Adrenal gland (tissue), 19 donors: ENCODE measurements at places on chromosomes 7 and 10. TPM values are rescaled to one million over a fixed set of nuclear protein-coding genes. Genes with fewer than 3 reads are reported as not detected.

- peak; percentile 69 for DNase-seq
Measured at GRCh38 chr7:26305090-26305868, 13.6 kb downstream of the SNX10 start.

GRCh38 chr10:77788496-77789010 is 138.0 kb downstream of the DLG5 start:
- no peak for DNase-seq

DNA sequence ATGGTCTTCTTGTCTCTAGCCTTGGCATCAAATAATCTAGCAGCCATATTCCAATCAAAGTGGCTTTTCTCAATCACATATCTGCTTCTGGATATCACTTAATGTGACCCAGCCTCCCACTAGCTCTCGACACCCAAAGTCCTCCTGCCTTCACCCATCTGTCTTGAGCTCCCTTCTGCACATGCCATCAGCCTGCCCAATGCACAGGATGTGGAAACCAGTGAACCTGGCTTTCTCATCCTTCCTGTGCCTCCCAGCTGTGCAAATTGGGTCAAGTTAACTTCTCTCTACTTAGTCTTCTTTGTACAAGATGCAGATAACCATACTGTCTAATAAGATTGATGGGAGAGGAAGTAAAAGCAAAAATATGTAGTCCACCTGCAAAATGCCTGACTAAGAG is 257.9 kb upstream of the PITRM1 start:
- DNase-seq, result no peak

DNA sequence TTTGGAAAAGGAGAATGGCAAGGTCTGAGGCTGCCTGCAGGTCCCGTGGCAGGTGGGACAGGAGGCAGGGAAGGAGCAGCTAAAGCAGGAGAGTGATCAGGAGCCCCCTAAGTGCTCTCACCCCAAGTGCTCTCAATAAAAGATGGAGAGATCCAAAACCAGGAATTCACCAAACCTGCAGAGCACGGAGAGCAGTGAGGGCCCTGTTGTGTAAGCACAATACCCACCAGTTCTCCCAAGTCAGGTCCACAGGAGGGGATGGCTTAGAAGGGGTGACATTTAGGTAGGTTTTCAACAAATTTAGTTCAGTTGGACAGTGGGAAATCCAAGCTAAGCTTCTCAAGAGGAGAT is 40.8 kb downstream of the GNA12 start:
- DNase-seq, result no peak

Gene PLEKHS1
- total RNA-seq, result not detected

DNA sequence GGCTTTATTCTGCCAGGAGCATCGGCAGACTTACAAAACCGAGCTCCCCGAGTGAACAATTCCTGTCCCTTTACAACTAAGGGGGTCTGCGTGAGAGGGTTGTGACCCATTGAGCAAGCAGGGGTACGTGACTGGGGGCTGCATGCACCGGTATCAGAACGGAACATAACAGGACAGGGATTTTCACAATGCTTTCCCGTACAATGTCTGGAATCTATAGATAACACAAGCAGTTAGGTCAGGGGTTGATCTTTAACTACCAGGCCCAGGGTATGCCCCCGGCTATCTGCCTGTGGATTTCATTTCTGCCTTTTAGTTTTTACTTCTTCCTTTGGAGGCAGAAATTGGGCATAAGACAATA is 38.1 kb upstream of the GSDME start:
- DNase-seq, result no peak

Gene ARMC3
- total RNA-seq, result not detected

Gene GIMAP4
- 48.8 TPM for total RNA-seq

Gene CLEC5A
- total RNA-seq, result 0.61 TPM

DNA sequence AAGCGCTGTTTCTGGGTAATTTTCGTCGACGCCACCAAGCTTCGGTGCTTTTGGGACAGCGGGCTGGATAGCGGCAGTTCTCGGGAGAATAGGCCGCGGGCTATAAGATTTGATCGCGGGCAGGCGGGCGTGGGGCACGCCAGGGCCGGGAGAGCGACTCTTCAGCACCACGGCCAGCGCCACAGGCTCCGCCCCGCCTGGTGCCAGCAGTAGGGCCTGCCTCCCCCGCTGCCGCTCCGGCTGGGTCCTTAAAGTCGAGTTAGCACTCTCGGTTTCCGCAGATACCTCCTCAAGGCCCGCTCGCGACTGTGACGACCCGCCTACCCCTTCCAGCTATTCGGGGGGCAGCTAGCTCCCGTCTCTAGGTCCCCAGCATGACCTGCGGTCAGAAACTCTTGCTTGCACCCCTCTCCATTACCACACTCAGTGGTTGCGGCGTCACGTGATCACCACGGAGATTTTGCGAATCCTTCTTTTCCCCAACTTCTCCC is 9.4 kb downstream of the NXPH1 start:
- peak; percentile 76 for DNase-seq

DNA sequence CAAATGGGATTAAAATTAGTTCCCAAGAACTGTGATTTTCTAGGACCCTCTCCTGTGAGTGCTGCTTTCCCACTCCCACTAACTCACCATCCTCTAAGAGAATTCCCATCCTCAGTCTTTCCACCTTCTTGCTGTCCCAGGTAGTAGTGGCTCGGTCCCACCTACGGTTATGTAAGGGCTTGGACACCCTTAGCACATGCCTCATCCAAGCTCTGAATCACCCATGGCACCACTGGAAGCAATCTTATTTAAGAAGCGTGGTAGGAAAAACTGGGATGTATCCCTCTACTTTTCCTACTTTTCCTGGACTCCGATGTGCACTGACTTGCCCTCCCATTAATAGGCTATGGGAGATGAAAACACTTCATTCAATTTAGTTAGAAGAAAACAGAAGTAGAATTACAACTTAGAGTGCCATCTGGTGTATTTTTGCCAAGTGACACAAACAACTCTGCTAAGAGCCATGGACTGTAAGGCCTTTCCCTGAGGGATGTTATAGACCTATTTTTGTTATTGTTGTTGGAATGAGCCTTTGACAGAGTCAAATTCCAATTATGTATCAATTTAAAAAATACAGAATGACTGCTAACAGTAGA is 13.7 kb upstream of the ANKRD22 start:
- DNase-seq, result no peak

DNA sequence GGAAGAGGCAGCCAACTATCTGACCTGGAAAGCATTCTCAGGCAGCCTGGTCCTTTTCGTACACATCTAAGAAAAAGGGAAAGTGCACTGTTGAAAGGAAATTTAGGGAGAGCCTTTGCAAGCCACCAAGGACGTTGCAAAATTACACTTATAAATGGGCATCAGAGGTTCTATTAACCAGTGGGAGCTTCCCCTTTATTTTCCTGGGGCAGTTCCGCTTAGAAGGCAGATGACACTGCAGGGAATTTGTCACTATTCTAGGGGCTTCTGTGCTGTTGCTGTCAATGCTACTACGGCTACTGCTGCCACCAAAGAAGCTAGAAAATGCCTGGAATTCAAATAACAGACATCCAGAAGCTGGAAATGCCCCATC is 79.6 kb upstream of the AUTS2 start:
- DNase-seq, result no peak

GRCh38 chr10:61463035-61463909 is 10.1 kb upstream of the TMEM26 start:
- DNase-seq, result no peak

GRCh38 chr7:32048970-32049491 is 21.2 kb downstream of the PDE1C start:
- DNase-seq, result no peak

Gene GNAI1
- total RNA-seq, result 80.1 TPM

Gene TMEM72
- not detected for total RNA-seq

DNA sequence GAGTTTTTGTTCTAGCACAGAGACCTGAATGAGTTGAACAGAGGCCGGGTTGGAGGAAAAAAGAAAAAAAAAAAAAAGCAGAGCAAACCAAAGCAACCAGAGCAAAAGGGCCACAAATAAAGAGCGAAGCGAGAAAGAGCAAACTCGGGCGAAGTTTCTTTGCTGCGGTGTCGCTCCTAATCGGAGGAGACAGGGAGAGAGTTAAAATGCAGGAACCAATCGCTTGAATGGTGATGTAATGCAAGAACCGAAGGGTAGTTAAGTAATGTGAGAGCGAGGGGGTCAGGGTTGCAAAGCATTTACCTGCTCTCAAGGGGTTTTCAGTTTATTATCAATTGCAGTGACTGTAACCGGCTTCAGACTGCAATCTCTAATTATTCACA is 271.7 kb downstream of the TRIL start:
- DNase-seq, result no peak

Gene RNF148
- not detected for total RNA-seq

Gene MUC3A
- total RNA-seq, result not detected

GRCh38 chr7:152136686-152137085 is 111.2 kb downstream of the GALNT11 start:
- DNase-seq, result no peak

Gene CLRN3
- total RNA-seq, result 0.29 TPM

Gene FAM24B
- 2.8 TPM for total RNA-seq

GRCh38 chr7:79837915-79838314 is 296.7 kb upstream of the GNAI1 start:
- no peak for DNase-seq

Gene SAP25
- 1.5 TPM for total RNA-seq

DNA sequence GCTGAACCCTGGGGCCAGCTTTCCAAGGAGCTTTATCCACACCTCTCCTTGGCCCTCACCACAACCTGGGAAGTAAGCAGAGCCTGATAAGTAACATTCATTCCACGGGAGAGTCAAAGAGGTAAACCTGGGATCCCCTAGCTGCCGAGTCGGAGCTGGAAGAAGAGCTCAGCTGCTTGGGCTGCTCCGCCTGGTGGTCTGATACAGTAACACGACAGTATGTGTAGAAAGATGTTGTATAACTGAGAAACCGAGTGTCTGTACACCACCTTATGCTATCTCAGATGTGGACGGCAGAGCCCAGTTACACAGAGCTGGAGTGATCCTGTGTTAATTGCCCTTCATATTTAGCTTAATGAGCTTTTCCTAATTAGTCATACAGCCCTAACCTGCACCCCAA is 151.3 kb upstream of the KMT2E start:
- DNase-seq, result no peak

- no peak for DNase-seq
Measured at GRCh38 chr10:101157756-101158458, 26.8 kb downstream of the TLX1 start.

DNA sequence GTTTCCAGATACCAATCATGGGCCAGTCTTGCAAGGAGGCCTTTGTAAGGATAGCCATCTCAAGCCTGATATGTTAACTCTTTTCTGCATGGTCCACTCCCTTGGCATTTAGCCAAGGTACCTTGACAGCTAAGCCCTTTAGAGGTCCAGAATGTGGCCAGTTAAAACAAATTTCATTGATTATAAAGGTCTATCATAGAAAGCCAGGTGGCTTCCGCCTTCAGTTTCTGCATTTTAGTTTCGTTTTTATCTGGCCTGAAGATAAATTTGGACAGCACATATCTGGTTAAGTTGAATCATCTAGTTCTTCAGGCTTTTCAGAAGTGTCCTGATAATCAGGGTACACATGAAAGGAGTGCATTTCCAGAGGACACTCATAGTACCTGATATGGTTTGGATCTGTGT is 30.7 kb downstream of the ANKIB1 start:
- no peak for DNase-seq

Gene CLCN1
- total RNA-seq, result not detected

DNA sequence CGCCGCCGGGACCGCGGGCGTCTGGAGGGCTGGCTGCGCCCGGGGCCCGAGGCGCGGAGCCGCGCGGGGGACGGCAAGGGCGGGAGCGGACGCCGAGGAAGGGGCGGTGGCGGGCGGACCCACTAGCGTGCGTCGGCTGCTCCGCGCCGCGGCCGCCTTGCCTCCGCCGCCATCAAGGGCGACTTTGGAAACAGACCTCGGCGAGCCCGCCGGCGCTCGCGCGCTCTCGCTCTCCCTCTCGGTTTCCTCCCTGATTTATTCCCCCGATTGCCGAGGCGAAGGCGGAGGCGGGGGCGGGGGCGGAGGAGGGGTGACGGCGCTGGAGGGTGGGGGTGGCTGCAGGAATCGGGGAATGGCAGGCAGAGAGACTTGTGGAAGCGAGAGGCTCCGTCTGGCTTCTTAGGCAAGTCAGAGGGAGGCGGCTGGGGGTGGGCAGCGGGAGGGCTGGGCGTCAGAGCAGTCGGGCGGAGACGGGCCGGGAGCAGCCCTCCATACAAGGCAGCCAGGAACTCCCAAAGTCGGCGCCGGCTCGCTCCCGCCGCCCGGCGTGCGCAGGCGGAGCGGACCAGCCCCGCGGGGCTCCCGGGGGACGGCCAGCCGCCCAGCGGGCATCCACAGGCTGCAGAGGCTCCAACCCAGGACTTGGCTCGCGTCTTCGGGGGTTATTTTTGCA is at the start of gene CACNA2D1:
Gene CACNA2D1, minus strand, starts transcription at position 231 of the 673 bp plus-strand sequence.
- peak; percentile 83 for DNase-seq

- DNase-seq, result peak; percentile 19
Measured at GRCh38 chr10:104322416-104322782, 15.9 kb downstream of the ITPRIP start.

DNA sequence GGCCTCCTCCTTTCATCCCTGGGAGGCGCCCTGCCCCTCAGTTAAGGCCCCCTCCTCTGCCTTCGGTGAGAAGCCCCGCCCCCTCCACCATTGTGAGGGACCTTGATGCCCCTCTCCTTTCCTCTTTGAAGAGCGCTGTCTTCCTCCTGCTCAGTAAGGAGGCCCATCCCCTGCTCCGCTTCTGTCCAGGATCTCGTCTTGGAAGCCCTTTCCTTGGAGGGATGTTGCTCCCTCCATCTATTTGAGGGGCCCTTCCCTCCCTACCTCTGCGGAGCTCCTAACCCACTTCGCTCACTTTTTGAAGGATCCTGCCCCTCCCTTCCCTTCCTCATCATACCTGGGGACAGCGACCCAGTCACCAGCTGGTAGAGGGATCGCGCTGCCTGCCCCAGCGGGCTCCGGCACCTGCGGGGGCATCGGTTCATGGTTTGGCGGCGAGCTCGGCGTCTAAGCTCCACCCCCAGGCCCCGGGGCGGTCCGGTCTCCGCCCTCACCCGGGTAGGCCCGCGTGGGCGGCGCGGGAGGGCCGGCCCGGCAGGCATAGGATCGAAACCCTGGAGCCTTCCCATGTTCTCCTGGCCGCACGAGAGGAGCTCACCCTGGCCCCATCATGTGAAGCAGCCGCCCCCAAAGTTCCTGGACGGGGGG is 4.1 kb downstream of the KCNIP2 start:
- DNase-seq, result no peak

DNA sequence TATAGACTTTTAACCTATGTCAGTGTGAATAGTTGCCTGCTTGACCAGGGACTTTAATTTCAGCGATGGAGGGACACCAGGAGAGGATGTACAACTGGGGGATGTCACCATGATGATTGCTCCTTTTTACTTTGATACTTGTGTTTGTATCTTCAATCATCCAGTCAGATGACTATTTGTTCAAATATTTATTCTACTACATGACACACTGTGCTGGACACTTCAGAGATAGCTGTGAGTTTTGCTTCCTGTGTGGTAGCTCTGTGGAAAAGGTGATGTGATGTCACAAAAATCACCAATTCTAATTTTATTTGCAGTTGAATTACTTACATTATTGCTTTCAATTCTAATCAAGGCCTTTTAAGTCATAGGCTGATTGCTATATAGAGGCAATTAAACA is 62.7 kb upstream of the CREB5 start:
- DNase-seq, result no peak
